Naive thymus-derived CD4-positive, alpha-beta T cell (primary cell): ENCODE measurements at places on chromosomes 4 and X. TPM values are rescaled to one million over a fixed set of nuclear protein-coding genes. Genes with fewer than 3 reads are reported as not detected.

DNA sequence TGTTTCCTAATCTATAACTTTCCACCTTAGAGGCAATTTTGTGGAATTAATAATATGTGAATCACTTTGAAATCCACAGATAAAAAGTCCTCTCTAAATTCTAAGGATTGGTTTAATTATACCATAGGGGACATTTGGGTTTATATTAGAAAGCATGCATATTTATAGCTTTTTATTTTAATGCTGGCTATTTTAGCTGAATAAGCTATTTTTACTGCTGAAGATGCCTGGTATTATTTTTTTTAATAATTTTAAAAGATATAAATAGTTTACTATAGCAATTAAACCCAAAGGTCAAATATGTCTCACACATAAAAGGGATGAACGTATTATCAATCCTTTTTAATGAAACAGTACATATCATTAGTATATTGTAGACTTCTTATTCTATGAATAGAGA lies 415.4 kb downstream of the MAGEB5 start:
- DNase-seq = no peak
- no peaks in the 10 kb centered on the region for H3K4me1 ChIP-seq
- no peaks in the 10 kb centered on the region for H3K36me3 ChIP-seq
- no peak overlapping the region for H3K4me3 ChIP-seq
- H3K27me3 ChIP-seq = no peaks in the 10 kb centered on the region

DNA sequence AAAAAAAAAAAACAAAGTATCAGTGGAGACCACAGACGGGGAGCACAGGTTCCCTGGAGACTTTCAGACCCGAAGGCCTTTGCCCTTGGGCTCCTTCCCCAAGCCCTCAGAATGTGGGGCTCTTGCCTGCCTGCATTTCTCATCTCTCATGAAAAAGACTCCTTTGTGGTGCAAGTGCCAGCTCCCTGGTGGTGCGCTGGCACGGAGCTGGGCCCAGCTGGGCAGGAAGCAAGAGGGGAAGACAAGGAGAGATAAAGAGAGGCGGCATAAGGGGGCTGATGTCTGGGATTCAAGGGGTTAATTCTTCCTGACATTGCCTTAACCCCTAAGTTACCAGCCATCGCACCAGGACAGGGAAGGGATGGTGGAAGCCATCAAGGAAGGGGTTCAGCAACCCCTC lies 21.8 kb downstream of the NLGN3 start:
- no peak overlapping the region for H3K27ac ChIP-seq
- H3K4me1 ChIP-seq = no peaks in the 10 kb centered on the region
- no peaks in the 10 kb centered on the region for H3K27me3 ChIP-seq
- DNase-seq = no peak
- H3K36me3 ChIP-seq = no peaks in the 10 kb centered on the region

The CXCL3 gene
- not detected for total RNA-seq

GRCh38 chr4:8585186-8585585 lies 5.0 kb downstream of the GPR78 start:
- H3K4me1 ChIP-seq = no peaks in the 10 kb centered on the region
- no peak overlapping the region for H3K4me3 ChIP-seq
- H3K27ac ChIP-seq = no peak overlapping the region
- DNase-seq = no peak
- H3K27me3 ChIP-seq = no peaks in the 10 kb centered on the region
